ENCODE measurements at places on chromosomes 5 and 9.
A peak's percentile ranks its signal among the peaks of the same experiment; 100 is the strongest.

DNA sequence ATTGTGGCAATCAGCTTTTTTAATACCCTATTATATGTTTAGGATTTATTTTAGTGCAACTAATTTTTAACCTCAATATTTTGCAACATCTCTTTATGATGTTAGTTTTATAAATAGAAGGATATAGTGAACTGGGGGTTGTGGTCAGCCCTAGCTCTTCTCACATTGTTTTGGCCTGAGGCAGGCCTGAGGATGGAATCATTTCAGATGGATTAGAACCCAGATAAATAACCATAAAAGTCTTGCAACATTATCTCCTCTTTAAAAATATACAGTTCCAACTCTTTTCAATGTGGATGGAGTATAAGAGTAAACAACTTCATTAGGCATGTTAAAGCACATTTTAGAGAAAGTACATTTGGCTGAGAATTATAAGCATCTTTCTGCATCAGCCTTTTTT, 522.7 kb downstream of the NR2F1-AS1 start:
- peak; percentile 60 for DNase-seq

DNA sequence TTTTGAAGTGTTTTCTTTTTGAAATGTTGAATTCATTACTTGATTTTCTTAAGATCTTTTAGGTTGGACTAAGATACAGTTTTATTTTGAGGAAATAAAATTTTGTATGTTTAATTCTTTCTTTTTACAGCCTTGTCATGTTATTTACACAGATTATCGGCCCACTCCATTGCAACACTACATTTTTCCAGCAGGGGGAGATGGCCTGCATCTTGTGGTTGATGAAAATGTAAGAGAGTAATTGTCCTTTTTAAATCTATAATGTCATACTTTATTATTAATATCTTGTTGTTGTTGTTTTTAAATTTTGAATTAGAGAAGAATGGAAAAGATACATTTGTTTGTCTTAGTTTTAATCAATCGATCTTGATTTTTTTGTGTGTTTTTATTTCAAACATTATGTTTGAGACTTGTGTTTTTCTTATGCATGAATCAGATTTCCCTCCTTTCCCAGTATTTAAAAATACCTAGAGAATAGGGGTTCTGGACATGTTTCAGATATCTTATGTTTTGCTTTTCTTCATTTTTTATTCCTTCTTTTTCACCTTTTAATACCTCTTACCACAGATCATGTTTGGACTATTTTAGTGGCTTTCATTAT, 36.7 kb downstream of the MTREX start:
- peak; percentile 55 for DNase-seq

DNA sequence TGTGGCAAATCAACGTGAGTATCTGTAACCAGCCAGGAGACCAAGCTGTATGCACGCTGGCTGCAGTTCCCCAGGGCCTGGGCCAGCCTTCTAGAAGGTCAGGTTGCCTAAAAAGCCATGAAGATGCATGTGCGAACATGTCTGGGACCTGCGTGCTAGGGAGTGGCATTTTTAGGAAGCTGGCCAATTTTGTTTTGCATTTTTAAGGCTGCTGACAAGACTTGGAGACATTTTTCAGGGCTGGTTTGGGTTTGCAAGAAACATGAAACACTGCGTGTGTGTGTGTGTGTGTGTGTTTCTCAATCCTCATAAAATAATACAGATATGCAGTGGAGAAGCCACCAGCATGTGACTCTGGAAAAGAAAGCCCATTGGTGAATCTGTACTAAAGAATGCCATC, 5.1 kb downstream of the TGFBI start:
- peak; percentile 56 for DNase-seq

GRCh38 chr5:10534561-10535530, 29.0 kb upstream of the ANKRD33B start:
- DNase-seq, result no peak

DNA sequence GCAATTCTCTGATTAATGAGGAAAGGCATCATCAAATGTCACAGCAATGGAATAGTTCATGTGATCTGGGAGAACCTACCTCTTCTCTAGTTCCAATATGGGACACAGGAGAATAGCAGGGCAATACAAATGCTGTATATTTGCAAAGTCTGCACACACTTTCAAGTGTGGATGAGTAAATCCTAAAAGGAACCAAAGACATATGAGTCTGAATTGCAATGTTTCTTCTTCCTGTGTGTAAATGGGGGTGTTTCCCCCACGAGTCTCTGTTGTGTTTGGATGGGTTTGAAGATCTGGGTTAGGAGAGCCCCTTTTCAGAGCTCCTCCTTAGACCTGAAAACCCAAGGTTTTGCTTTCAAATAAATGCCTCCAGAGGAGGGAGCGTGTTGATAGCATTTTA, 26.9 kb downstream of the SLC46A2 start:
- DNase-seq, result no peak

DNA sequence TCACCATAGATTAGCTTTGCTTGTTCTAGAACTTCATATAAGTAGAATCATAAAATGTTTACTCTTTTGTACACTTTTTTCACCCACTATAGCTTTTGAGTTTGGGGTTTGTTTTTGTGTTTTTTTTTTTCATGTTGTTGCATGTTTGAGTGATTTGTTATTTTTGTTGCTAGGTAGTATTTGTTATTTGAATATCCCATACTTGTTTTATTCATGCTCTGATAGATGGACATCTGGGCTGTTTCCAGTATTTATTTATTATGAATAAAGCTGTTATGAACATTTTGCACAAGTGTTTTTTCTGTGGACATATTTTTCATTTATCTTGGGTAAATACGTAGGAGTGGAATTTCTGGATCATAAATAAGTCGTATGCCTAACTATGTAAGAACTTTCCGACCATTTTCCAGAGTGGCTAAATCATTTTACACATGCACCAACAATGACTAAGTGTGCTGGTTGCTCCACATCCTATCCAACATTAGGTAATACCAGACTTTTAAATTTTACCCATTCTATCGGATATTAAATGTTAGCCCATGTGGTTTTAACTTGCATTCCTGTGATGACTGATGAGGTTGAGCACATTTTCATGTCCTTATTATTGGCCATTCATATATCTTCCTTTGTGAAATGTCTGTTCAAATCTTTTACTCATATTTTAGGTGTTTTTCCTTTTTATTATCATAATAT, 69.1 kb upstream of the NR4A3 start:
- peak; percentile 74 for DNase-seq

- no peak for DNase-seq
These were observed 67.0 kb downstream of the RIC1 start for GRCh38 chr9:5695860-5696259.

- no peak for DNase-seq
These were observed 3.0 kb downstream of the CWC27 start for GRCh38 chr5:64771736-64772135.

DNA sequence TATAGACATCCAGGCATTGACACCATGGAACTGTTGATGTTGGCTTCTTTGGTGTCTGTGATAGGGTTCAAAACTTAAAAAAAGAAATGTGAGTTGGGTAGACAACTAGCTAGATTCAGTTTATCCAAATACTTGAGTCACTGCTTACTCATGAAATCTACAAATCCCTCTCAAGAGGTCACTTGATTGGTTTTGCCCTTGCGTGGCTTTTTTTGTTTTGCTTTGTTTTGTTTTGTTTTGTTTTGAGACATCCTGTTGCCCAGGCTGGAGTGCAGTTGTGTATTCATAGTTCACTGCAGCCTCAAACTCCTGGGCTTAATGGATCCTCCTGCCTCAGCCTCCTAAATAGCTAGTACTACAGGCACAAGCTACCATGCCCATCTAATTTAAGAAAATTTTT, 10.5 kb upstream of the ENTREP1 start:
- peak; percentile 48 for DNase-seq

GRCh38 chr5:165185716-165186115, 1680.3 kb downstream of the MAT2B start:
- DNase-seq, result no peak

GRCh38 chr5:71830681-71831539, 111.8 kb downstream of the CARTPT start:
- DNase-seq, result peak; percentile 95

- no peak for DNase-seq
These were observed 258.8 kb upstream of the NUDT12 start for GRCh38 chr5:103821361-103821760.

DNA sequence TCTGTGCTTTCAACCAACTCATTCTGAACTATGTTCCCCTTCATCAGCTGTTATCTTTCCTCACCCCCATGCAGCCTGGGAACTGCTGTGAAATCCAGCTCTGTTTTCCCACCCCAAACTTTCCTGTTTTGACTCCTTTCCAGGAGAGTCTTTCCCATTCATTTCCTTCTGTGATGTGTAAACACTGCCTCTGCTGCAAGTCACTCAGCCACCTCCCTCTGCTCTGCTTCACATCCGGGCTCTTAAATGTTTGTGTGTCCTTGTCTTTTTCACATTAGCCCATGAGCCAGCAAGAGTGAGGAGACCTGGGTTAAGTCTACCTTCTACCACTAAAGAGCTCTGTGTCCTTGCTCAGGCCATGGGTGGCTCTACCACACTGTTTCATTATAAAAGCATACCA, 137.5 kb downstream of the ICE1 start:
- no peak for DNase-seq

GRCh38 chr5:80468131-80468530, 19.8 kb upstream of the FAM151B start:
- DNase-seq, result no peak

- no peak for DNase-seq
These were observed 33.8 kb downstream of the HTR1A start for GRCh38 chr5:63928451-63928850.

DNA sequence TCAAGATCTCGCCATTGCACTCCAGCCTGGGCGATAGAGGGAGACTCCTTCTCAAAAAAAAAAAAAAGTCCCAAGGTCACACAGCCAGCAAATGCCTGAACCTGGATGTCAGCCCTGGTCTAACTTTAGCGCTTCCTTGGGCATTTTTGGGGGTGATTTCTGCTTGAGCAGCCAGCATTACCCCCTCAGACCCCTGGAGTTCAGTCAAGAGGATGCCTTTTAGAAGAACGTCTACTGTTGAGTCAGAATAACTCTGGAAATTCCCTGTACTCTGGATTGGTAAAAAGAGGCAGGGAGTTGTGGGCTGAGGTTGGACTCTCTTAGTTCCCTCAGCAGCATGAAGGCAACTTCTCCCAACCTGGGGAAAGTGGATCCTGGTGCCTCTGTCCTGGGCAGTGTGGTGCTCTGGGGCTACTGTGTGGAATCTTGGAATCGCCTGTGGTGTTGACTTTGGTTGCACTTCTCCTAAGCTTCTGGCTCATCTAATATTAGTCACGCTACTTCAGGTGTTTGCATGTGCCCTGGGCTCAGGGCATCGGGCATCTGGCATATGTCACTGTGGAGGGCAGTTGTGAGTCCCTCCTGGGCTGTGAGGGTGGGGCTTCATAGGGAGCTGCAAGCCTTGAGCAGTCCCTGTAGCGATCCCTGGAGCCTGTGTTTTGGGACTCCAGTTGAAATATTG, 32.2 kb downstream of the STXBP1 start:
- DNase-seq, result no peak

DNA sequence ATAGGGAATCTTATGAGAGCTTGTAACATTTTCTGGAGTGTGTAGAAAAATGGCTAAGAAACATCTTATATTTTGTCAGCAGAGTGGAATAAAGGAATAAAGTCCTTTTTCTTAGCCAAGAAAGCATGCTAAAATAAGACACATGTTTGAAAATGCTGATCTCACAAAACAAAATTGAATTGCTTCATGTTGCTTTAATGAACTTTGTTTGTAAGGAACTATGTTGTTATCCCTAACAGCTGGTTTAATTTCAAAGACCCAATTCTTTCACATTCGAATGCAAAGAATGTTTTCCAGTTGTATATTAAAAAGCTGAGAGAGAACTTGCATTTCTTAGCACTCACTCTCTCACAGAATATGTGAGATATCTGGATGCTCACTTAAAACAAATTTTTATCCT, 107.6 kb downstream of the MUSK start:
- no peak for DNase-seq

- no peak for DNase-seq
These were observed 24.7 kb upstream of the TNFSF15 start for GRCh38 chr9:114830546-114830945.

DNA sequence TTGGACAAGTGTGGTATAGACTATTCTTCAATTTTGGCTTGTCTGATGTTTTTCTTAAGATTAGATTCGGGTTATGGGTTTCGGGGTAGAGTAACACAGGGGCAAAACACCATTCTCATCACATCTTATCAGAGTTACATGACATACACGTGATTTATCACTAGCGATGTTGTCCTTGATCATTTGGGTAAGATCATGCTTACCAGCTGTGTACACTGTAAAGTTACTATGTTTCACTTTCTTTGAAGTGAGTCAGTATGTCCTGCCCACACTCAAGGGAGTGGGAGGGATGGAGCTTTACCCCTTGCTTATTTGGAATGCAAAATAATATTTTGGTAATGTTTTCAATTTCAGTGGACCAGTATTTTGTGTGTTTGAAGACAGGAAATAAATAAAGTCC, 101.8 kb upstream of the TAF11L2 start:
- no peak for DNase-seq
